ENCODE measurements at places on chromosomes 1 and 21.

DNA sequence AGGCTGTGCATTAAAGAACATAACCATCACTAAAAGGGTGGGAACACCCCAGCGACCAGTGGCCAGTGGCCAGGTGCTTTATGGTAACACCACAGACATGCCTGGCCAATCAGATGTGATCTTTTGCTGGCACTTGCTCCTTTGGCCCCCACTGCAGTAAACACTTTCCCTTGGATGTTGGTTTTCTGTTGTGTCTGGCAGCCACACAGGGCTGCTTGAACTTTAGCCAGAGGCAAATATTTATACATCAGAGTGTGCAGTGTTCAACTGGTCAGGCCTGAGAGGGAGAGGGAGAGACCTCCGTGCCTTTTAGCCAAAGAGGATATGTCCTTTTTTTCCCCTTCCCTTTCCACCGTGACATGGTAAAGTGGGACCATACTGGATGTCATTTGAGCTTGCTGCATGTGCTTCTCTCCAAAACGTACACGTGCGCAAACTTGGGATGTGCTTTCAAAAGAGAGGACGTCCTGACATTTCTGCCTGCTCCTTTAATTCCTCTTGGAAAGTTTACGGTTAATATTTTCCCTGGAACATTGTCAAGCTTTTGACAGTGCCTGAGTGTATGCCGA lies 101.2 kb downstream of the NFIA start:
- DNase-seq: no peak

DNA sequence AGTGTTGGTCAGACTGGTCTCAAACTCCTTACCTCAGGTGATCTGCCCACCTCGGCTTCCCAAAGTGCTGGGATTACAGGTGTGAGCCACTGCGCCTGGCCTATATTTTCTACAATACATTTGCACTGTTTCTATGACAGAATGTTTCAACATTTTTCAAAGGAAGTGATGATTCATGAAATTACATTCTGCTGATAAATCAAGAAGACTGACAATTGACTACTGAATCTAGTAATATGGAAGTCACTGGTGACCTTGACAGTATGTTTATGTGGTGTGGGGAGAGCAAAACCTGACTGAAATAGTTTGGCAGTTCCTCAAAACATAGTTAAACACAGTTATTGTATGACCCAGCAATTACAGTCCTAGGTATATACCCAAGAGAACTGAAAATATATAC lies 18.1 kb downstream of the LRIF1 start:
- no peak for DNase-seq

GRCh38 chr21:24224422-24224821 lies 1382.9 kb downstream of the MRPL39 start:
- no peak for DNase-seq

DNA sequence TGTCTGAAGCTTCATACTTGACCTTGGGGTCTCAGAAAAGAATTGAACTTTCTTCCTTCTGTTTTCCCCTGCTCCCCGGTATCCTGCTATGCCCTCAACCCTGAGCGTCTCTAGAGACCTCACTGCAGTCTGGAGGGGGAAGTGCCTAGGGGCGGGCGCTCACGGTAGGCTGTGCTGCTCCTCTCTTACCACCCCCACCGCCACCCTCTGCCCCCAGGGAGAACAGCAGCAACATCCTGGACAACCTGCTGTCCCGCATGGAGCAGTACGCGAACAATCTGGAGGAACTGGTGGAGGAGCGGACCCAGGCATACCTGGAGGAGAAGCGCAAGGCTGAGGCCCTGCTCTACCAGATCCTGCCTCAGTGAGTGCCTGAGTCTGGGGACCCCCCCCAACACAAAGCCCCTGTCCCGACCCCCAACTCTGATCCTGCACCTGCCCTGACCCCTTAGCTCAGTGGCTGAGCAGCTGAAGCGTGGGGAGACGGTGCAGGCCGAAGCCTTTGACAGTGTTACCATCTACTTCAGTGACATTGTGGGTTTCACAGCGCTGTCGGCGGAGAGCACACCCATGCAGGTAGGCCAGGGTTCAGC lies 10.3 kb downstream of the NPR1 start:
- no peak for DNase-seq

- DNase-seq: no peak
These were observed 571.1 kb downstream of the LMO4 start for GRCh38 chr1:87899746-87900145.

DNA sequence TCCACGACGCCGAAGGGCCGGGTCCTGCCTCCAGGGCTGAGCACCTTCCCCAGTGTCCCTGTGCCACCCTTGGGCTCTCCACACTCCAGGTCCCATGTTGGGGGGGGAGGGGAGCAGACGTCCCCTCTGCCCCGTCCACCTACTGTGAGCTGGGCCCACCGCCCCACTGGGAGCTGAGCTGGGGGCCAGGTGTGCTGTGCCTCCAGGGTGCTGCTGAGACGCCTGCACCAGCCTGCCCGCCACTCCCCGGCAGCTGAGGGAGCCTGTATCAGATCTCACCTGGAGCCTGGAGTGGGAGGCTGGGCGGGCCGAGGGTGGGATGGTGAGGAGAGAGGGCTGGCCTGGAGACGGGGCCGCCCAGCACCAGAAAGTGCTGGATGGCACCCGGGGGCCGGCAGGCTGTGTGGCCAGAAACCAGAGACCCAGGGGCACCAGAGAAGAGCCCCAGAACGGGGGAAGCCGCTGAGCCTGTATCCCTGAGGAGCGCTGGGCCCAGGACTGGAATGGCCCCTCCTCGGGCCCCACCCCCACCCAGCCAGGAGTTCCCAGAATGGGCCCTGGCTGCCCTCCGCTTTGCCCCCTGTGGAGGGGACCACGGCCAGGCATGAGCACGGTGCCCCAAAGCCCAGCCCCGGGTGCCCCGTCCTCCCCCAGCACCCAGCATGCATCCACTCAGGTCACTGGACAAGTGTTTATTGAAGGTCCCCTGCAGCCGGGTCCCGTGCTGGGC lies 3.4 kb downstream of the TNFRSF18 start:
- no peak for DNase-seq

- no peak for DNase-seq
These were observed 4.8 kb downstream of the ZNF672 start for GRCh38 chr1:248842781-248843331.

DNA sequence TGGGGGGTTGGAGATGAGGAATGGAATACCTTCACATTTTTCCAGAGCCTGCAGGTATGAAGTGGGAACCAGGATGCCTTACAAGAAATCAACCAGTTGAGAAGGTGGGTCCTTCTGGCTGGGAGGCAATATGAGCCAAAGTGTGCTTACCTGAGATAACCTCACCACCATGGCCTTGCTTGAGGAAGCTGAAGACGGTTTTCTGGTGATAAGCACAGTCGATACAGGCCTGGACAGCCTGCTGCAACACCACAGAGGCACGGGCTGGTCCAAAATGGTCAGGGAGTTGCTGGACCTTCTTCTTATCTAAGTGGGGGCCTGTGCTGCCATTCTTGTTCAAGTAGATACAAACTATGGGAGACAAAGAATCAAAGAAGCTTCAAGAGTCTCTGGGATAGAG lies 27.0 kb upstream of the SLFNL1 start:
- no peak for DNase-seq

DNA sequence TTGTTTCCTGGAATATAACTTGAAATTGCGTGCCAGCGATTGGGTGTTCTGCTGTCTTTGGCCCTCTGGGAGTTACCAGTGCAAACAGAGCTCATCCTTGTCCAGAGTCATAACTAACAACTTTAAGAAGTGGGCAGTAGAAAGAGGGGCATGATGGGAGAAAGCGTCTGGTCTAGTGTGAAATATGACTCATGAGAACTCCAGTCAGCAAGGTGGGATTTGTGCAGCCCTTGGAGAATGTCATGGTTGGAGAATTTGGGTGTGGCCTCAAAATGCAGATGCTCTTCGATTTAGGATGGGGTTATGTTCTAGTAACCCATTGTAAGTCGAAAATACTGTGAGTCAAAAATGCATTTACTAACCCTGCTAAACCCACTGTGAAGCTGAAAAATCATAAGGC lies 12.9 kb downstream of the ATP1B1 start:
- no peak for DNase-seq

GRCh38 chr1:225691377-225691776 lies 38.5 kb upstream of the ENAH start:
- DNase-seq: no peak

GRCh38 chr1:39214714-39214997 lies 10.2 kb downstream of the MACF1 start:
- no peak for DNase-seq

GRCh38 chr1:36583980-36584782 lies 101.5 kb upstream of the CSF3R start:
- no peak for DNase-seq

DNA sequence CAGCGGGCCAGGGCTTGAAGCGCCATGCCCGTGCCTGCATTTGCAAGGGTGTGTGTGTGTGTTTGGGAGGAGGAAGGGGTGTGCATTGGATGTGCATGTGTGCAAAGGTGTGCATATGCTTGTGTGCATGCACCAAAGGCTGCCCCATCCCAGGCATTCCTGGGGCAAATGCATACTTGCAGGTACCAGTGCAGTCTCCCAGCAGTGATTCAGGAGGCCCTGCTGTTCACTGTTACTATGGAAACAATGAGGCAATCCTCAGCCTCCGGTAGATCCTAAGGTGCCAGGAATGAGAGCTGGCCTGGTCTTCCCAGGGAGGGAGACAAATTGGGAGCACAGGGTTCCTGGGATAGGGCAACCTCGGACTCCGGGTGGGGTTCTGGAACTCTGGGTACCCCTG lies 7.5 kb upstream of the FNDC5 start:
- no peak for DNase-seq

DNA sequence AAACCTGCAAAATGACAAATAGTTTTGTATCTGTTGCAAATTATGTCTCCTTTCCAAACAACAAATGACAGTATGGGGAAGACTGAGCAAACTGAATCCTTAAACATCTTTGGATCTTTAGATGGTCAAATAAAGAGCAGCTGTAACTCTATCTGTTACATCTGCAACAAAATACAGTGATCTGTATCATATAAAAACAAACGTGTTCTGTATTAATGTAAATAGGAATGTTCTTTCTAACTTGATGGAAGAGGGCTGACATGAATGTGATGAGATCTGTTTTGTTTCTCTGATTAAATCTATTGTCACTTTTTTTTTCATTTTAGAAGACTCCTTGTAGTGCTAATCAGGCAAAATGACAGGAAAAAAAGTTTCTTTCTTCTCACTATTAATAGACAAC lies 159.5 kb downstream of the GPATCH2 start:
- DNase-seq: no peak

DNA sequence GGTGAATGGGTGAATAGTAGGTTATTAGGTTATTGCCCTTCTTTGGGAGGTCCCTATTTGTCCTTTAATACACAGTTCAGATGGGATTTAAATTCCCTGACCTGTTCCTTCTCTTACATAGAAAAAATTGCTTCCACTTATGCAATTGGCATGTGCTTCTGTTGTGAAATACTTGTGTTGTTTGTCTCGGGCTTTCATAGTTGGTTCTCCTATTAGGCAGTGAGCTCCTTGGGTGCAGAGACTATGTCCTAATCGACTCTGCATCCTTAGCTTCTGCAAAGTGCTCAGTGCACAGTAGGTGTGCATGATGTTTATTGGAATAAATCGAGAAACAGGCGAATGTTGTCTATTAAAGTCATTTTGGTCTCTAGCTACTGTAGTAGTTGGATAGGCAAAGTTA lies 1.3 kb upstream of the PDE4B start:
- no peak for DNase-seq

GRCh38 chr1:192726820-192727504 lies 81.9 kb upstream of the RGS2 start:
- DNase-seq: no peak

- DNase-seq: peak; percentile 75
These were observed at the start of gene AKR1A1 for GRCh38 chr1:45550401-45551351. Gene AKR1A1, plus strand, starts transcription at chr1:45550826. Its CDS starts 10,969 bp downstream, at chr1:45561795.

DNA sequence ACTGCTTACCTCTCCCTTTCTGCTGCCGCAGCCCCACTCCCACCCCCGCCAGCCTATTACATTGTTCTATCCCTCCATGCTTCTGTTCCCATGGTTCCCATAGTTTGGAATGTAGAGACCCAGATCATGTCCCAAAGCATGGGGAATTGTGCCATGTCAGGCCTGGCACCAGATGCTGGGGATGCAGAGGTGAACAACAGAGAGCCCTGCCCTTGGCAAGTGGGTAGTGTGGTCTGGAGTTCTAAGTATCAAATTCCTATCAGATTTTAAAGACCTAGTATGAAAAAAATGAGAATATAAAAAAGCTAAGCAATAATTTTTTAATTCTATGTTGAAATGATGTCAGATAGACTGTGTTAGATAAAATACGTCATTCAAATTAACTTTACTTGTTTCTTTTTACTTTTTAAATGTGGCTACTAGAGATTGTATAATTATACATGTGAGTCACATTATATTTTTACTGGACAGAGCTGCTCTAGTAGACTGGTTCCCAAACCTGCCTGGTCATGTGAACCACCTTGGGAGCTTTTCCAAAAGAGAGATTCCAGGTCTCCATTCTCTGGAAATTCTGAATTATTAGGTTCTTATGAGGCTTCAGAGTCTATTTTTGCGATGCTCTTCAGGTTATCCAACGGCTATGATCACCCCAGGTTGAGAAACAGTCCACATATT lies 113.0 kb upstream of the DAB1 start:
- no peak for DNase-seq

GRCh38 chr1:244849189-244849866 lies 13.9 kb downstream of the COX20 start:
- DNase-seq: no peak

GRCh38 chr1:54945393-54945936 lies 35.0 kb upstream of the TMEM61 start:
- DNase-seq: no peak

GRCh38 chr1:3524556-3525203 lies 70.2 kb downstream of the ARHGEF16 start:
- no peak for DNase-seq

GRCh38 chr1:196515904-196516303 lies 92.3 kb downstream of the KCNT2 start:
- DNase-seq: no peak

DNA sequence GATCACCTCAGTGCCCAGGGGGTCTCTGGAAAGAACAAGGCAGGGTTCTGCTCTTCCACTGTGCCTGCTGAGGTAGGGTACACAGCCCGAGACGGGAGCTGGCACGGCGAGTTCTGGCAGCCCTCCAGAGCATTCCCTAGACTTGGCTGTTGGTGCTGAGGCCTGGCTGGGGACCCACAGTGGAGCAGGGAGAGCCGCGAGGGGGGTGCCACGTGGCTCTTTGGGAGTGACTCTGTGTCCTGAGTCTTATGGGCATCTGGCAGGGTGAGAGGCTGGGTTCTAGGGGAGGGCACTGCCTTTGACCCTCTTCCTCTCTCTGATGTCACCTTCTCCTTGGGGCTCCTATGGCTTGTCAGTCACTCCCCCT lies 336.4 kb downstream of the CAMTA1 start:
- no peak for DNase-seq

- no peak for DNase-seq
These were observed 114.4 kb downstream of the PRDM16 start for GRCh38 chr1:3183411-3183810.

GRCh38 chr21:17900281-17900989 lies 81.3 kb upstream of the C21orf91 start:
- DNase-seq: no peak

- DNase-seq: no peak
These were observed 56.2 kb downstream of the ENAH start for GRCh38 chr1:225596736-225597135.

GRCh38 chr1:26060832-26061574 lies 6.4 kb downstream of the TRIM63 start:
- no peak for DNase-seq

Measured in NCI-H460 (cell line).